AG09319 (cell line): ENCODE measurements at places on chromosomes 5 and 9.

DNA sequence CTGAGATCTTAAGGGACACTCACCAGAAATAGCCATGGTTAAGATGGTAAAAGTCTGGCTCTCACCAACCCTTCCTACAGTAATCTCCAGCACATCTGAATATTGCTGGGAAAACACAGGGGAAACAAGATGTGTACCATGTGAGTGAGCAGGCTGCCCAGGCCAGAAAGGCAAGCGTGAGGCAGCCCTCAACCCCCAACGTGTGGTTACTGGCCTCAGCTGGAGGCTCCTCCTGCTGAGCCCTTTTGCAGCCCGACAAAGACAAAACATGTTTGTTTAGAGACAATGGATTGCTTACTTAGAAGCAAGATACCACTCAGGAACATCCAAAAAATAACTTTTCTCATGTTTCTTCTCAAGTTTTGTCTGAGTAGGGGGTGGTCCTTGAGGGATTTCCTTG is 16.6 kb downstream of the ZFP62 start:
- no peak for DNase-seq

GRCh38 chr9:125470767-125471580 is 209.3 kb downstream of the GAPVD1 start:
- DNase-seq = no peak

- DNase-seq = peak; percentile 35
Measured at GRCh38 chr5:170491479-170491878, 12.3 kb upstream of the KCNIP1 start.

GRCh38 chr5:139684881-139685749 is 37.0 kb downstream of the CXXC5 start:
- DNase-seq = no peak

DNA sequence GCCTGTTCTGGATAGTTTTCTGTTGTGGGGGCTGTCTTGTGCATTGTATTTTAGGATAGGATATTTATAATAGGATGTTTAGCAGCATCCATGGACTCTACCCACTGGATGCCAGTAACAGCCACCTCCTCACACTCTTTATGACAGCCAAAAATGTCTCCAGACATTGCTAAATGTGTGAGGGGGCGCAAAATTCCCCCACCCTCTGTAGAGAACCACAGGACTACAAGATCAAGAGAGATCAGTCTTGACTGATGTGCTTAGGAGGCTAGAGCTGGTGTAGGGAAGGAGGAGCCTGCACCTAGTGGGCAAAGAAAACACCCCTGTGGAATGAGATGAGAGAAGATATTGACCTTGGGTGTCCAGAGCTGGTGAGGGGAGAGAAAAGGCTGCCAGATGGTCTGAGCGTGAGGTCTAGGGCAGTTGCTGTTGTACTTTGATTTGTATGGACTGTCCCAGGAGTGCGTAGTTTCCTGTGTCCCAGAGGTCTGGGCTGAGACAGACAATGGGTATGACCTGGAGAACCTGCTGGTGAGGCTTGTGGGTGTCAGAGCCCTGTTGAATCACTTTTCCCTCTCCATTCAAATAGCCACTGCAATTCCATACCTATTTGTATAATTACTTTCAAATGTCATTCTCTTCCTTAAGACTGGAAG is 16.3 kb downstream of the DAPK1 start:
- DNase-seq = no peak
